GM12891 (cell line): ENCODE measurements at places on chromosomes 2 and 18.

DNA sequence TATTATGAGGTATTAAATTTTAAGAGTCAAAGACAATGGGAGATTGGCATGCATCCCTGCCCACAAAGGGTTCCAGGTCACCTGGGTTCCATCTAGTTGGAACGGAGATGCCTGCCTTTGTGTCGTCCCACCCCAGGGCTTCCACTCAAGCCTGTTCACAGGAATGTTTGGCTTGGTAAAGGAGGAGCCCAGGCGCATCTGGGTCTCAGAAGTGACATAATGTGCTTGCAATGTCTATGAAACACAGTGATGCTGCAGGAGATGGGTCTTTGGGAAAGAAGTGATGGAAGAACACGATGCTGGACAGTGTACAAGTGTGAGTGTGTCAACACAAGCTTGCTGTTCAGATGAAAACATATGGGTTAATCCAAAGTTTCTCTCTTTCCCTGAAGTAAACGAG, 49.6 kb upstream of the ZNF396 start:
- no peak for DNase-seq

DNA sequence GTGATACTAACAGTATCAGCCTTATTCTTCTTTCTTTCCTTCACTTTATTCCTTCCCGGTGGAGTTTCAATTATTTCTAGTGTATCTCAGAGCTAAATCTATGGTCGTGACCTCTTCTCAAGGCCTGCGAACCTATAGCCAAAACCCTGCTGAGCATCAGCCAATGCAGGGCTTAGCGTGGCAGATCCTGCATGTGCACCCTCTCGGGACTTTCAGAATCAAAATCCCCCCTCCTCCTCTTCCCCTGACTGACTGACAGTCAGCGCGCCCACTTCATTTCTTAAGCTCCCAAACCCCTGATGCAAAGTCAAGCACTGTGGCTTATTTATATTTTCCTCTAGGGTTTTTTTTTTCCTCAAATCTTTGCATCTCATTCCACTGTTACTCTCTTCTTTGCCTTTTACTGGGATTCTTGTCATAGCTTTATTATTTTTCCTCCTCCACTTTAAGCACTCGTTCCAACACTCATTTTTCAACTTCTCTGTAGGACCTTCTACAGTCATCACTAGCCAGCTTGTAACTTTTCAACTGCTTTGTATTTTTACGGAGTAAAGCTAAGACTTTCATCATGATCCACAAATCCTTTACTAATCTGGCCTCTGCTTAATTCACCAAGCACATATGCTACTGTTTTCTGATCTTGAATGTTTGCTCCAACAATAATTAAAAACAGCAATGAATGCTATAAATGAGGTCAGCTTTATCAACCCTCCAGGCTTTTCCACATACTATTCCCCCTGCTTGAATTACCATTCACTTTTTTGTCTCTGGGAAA, 896.5 kb upstream of the PIK3C3 start:
- DNase-seq = no peak

DNA sequence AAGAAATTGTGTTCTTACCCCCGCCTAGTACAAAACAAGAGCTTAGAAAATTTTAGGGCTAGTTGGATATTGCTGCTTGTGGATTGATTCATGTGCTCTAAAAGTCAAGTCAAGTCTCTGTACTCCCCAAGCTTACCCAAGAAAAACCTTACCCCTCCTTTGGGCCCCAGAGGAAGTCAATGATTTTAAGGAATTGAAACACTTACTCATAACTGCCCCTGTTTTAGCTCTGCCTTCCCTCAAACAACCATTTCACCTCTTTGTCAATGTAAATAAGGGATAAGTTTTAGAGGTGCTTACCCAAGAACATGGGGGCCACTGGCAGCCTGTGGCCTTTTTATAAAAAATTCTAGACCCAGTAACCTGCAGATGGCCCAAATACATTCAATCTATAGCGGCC, 136.6 kb upstream of the RMP24 start:
- peak; percentile 10 for DNase-seq

DNA sequence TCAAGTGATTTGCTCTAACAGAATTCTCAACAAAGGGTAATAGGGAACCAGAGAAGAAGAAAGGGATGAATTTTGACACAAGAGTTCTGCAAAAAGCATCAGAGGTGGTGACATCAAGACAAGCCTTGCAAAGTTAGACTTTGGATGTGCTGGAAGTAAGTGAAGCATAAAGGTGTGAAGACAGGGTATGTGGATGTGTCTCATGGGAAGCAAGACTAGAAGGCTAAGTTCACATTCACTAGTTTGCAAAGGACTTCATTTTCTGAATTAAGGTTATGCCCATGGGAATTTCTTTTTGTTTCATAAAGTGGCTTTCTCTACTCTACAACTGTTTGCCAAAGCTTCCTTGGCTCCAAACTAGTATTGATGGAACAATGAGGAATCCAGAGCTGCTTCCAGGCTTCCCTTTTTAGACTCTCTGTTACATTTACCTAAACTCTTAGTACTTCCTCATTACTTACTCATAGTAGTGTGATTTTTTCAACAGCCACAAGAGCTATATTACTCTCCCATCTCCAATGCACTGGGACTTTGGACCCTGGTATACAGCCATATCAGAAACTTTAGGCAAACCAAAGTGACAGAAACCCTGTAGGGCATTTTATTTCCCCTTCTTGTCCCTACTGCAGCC, 21.1 kb upstream of the IHH start:
- no peak for DNase-seq

GRCh38 chr2:217092710-217093379, 233.0 kb upstream of the TNP1 start:
- DNase-seq = no peak

- DNase-seq = no peak
These were observed 247.6 kb upstream of the TNP1 start for GRCh38 chr2:217107480-217107879.

DNA sequence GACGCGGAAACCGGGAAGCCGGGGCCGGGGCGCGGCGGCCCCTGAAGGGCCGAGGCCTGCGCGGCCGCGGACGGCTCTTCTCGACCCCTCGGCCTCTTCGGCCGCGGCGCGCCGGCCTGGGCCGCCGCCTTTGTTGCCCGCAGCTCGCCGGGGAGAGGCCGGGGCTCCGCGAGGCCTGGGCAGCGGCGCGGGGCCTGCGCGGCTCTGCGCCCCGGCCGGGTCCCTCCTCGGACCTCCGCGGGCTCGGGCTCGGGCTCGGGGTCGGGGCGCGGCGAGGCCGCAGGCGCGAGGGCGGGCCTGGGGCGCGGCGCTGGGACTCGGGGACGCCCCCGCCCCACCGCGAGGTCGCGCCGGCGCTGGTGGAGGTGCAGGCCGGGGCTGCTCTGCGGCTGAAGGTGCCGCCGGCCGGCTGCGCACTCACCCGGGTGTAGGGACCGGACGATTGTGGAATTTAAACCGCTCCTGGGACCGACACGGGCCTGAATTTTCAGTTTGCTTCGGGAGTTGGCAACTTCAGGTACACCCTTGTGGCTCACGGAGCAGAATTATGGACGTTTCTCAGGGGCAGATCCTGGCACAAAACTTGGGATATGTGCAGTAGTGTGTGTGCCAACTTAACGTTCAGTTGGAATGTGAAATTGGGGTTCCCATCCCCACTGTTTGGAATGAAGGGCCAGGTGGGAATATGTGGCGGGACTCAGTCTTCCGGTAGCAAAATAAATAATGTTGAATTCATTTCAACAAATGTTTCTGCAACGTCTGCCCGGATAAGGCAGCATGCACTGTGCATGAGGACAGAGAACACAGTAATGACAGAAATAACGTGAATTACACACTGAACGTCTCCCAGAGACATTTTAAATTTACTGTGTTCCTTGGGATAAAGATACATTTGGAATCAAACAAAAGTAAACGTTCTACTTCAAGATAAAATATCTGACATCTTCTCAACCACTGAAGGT, 787 bp downstream of the SOCS6 start:
- DNase-seq = peak; percentile 57

DNA sequence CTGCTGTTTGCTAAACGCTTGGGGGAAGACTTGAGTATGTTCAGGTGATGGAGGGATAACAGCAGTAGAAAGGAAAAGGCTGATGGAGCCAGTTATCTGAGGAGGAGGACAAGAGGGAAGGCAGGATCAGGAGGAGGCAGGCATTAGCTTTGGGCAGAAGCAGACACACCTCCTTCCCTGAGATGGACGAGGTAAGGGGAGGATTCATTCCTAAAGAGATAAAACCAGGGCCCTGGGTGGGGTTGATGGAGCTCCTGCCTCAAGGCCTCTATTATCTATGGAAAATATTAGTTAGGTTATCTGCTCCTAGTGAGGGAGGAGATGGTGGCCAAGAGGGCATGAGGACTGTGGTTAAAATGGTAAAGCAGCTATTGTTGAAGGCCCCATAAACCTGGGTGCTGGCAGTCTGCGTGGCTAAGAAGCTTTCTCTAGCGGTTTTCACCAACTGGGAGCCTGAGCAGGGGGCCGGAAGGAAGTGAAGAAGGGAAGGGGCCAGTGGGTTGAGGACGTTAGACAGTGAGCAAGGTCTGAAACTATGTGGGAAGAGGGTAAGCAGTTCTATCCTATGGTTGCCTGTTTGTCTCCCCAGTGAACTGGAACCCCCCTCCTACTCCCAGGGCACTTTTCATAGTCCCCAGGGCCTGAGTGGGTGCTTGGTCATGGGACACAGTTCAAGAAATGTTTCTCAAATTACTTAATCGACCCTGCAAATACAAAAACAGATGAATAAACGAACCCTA, 56.6 kb upstream of the HK2 start:
- DNase-seq = peak; percentile 45

- DNase-seq = no peak
These were observed 63.0 kb upstream of the PGAP1 start for GRCh38 chr2:196989496-196989895.

GRCh38 chr2:69188182-69188900, 175.4 kb downstream of the ANTXR1 start:
- no peak for DNase-seq

GRCh38 chr18:23740105-23740830, 51.0 kb downstream of the LAMA3 start:
- DNase-seq = no peak
